ENCODE measurements at places on chromosomes 2 and 18.
A peak's percentile ranks its signal among the peaks of the same experiment; 100 is the strongest.

DNA sequence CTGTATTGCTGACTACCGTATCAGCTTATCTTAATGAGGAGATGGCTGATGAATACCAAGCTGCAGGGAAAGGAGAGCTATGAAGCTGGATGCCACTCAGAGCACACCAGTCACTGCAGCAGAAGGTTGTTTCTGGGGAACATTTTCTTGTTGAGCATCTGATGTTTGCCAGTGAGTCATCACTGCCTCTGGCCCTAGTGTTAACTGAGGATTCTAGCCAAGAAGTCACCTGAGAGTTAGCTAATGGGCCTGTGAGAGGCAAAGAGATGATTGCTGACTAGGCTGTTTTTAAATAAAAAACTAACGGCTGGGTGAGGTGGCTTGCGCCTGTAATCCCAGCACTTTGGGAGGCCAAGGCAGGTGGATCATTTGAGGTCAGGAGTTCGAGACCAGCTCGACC lies 37.9 kb downstream of the CCDC150 start:
- no peak for DNase-seq

DNA sequence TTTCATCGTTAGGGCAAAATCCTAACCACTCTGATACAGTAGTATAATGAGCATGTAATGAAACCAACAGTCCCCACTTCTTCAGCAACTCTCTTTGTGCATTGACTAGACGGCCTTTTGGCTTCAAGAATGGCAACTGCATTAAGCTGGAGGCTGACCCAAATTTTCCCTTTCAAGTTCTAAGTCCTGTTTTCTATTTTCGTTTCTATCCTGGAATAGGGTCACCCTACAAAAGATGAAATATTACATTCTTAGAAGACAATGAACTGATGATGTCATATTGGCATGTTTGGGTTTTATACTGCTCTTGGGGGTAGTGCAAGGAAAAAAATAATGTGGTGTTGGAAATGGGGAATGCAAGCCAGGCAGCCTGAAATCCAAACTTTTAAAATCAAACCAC lies 254.4 kb downstream of the ETAA1 start:
- no peak for DNase-seq

- DNase-seq = peak; percentile 27
These were observed 69.3 kb upstream of the SEC11C start for GRCh38 chr18:59070181-59070912.

GRCh38 chr2:1553671-1554295 lies 140.5 kb downstream of the TPO start:
- DNase-seq = no peak

DNA sequence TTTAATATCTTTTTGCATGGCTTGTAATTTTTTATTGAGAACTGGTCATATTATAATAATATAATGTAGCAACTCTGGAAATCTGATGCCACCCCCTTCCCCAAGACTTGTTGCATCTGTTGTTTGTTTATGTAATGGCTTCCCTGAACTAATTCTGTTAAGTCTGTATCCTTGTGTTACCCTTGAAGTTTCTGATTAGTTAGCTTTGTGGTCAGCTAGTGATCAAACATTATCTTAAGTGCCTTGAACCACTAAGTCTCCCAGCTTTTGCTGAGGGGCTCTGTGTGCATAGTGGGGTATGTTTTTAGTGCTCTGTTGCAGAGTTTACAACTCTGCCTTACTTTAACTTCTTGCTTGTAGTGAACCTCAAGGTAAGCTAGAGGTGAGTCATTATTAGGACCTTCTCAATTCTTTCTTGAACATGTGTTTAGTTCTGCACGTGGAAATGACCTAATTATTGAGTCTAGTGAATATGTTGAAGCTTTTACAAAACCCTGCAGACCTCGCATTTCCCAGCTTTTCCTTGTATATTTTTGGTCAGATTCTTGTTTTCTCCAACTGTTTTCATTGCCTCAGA lies 24.8 kb downstream of the SMCHD1 start:
- DNase-seq = no peak

- DNase-seq = no peak
These were observed 39.9 kb downstream of the DNAH6 start for GRCh38 chr2:84556190-84556589.

DNA sequence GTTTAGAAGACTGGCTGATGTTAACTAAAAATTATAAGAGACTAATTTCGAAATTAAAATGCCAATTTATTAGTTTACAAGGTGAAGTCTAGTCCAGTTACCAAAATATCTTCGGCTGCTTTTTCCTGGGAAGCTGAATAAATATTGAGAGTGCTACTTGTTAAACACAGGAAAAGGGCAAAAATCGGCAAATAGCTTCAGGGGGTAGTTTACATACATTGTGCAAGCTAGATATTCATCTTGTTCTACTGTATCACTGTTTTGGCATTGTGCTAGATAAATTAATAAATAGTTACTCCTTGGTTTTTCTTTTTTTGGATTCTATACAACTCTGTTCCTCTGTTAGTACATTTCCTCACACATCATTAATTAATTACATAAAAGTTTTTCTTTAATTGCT lies 29.3 kb downstream of the NHEJ1 start:
- no peak for DNase-seq

DNA sequence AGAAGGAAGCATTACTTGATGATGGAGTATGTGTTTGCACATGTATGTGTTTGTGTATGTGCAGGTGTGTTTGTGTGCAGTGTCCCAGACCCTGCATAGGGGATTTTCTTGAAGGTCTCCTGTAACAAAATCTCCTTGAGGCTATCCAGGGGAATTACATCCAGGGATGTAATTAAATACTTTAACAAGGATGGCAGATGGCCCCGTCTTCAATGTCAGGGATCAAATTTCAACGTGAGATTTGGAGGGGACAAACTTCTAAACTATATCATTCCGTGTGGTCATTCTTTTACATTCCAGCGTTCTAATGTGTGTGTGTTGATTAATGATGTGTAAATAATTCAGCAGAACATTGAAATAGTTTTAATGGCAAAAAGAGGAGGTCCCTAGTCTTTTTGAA lies 3.3 kb downstream of the UGT1A9 start:
- no peak for DNase-seq

- no peak for DNase-seq
These were observed 19.4 kb upstream of the RNF138 start for GRCh38 chr18:32072321-32072720.

GRCh38 chr2:110124038-110124825 lies 8.6 kb upstream of the MALL start:
- DNase-seq = no peak

DNA sequence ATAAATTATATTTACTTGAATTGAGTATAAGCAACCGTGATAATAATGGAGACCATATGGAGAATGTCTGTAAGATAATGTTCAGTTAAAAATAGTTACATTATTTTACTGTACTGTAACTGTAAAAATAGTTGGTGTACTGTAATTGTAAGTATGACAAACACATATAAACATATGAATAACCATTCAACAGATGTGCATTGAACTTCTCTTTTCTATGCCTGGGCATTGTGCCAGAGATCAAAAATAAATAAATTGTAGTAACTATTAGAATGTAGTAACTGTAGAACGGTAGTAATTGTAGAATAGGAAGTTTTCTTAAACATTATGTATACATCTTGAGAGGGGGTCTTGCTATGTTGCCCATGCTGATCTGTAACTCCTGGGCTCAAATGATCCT lies 287.4 kb upstream of the EPAS1 start:
- no peak for DNase-seq

DNA sequence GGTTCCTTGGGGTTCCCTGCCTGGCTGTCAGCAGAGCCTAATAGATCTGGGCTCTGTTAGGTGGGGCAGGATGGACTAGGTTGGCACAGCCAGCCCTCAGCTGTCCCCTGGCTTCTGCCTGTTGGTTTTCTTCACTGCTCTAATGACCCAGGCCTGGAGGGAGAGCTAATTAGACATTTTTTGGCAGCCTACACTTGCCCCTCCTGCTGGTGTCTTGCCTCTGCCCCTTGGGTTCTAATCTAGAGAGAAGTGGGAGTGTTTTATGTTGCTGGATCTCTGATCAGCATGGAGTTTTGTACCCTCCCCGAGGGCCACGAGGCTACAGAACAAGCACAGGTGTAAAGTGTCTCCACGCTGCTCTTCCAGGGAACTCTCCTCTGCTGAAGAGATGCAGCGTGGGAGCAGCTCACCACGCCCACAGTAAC lies 199.4 kb upstream of the RASGRP3 start:
- no peak for DNase-seq

DNA sequence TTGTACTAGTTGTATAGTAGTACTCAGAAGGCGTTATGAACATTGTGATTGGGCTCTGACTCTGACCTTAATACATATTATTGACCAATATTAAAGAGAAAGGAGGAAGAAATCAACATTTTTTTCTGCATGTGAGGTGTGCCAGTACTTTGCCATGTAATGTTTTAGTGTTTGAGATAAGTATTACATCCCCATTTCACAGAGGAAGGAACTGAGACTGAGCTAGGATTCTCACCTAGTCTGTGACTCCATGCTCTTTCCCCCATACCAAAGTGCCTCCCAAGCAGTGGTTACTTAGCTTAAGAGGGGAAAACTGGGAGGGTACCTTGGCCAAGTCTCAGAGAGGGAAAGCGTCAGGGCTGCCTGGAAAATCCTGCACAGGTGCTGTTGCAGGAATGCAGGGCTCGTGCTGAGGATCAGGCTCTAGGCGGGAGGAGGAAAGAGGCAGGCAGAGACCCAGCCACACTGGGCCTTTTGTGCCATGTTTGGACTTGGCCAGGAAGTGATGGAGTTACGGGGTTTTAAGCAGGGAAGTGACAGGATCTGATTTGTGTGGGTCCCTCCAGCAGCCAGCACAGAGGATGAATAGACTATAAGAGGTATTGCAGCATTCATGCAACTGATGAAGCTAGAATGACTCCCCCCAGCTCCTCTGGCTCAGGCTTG lies 1.7 kb downstream of the PNKD start:
- no peak for DNase-seq

- DNase-seq = no peak
These were observed 14.8 kb downstream of the SLC16A14 start for GRCh38 chr2:230053753-230054478.

GRCh38 chr2:241509155-241509784 lies 886 bp upstream of the STK25 start:
- no peak for DNase-seq

GRCh38 chr2:159427048-159427447 lies 140.5 kb upstream of the WDSUB1 start:
- no peak for DNase-seq

- DNase-seq = no peak
These were observed 64.0 kb downstream of the ZSWIM2 start for GRCh38 chr2:186784930-186785329.

DNA sequence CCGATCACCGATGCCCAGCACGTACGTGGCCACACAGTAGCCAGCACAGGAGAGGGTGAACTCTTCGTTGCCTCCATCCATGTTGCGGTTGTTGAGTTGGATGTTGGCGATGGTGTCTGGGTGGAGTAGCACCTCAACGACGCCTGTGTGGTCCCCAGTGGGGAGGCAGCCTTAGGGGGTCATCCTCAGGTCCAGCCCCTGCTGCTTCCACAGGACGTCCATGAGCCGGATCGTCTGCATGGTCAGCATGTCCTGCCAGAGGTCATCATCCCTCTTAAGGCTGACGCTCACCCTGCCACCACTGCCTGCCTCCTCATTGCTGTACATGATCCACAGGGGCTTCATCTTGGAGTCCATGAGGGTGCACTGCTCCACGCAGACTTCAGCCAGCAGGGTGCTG lies 369.3 kb downstream of the CMPK2 start:
- DNase-seq = no peak

DNA sequence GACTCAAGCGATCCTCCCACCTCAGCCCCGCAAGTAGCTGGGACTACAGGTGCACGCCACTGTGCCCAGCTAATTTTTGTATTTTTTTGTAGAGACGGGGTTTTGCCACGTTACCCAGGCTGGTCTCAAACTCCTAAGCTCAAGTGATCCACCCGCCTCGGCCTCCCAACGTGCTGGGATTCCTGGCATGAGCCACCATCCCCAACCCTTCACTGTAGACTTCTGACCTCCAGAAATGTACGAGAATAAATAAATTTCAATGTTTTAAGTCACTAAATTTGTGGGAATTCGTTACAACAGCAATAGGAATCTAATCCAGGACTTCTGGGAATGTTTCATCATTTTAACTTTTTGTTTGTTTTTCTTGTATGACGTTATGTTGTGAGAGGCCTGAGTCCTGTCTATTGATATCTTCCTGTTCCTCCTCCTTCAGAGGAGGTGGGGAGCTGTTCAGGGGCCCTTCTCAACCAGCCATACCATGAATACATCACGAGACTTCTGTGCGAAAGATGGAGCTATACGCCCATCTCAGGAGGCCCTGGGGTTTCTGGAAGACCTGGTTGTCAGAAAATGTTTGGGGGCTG lies 40.0 kb downstream of the TEX44 start:
- DNase-seq = no peak

- DNase-seq = no peak
These were observed 629.6 kb upstream of the VRK2 start for GRCh38 chr2:57417007-57417406.

- DNase-seq = no peak
These were observed 8.1 kb downstream of the EMILIN2 start for GRCh38 chr18:2854875-2855274.

DNA sequence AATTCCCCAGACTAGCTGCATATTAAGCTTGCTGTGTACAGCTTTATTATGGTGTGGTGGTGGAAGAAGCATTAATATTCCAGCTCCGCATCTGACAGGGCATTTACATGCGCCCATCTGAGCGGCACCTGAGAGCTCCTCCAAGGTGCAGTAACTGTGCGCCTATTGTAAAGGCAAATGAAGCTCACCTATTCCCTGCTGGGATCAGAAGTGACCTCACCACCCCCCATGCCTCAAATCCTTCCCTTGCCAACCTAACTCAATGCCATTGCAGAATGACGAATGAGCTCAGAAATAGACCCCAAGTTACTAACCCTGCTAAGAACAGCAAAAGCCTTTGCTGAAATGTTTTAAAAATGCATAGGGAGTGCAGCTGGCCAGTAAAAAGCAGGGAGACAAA lies 14.3 kb downstream of the BCL11A start:
- DNase-seq = no peak

- no peak for DNase-seq
These were observed 211.8 kb downstream of the SLC8A1 start for GRCh38 chr2:40240070-40240469.

DNA sequence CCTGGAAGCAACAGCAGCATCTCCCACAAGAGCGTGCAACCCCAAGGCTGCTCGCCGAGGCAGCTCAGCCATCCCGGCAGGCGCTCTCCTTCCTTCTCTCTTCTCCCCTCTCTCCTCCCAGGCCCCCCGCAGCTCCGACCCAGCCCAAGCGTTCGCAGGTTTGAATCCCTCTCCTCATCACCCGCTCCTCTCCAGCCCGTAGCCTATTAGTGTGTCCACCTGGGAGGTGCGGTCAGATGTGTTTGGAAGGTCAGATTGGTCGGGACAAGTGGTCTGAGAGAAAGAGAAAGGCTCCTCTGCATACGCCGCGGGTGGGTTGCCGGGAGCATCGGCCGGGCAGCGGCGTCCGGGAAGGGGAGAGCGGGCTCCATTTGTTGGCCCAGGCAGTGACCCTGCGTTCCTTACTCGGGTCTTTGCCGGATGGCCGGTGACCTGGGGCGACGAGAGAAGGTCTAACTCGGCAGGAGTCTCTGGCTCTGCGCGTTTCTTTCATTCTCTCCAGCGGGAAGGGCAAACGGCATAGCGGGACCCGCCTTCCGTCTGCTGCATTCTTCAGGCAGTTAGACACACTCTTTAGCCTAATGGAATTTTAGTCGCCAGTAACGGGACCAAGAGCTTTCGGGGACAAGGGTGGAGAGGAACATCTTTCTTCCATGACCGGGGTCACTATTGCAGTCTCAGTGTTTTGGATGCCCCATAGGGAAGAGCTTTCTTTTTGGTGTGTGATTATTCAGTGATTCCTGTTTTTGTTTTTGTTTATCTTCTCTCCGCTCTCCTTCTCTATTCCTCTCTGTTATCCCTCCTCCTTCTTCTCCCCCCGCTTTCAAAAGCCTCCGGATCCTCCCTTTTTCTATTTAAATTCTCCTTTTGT lies 1.1 kb upstream of the TMEFF2 start:
- DNase-seq = no peak
